ENCODE measurements at places on chromosomes 4 and X.
A peak's percentile ranks its signal among the peaks of the same experiment; 100 is the strongest.

- DNase-seq = no peak
Observed at GRCh38 chrX:11929476-11929875, 171.4 kb downstream of the MSL3 start.

DNA sequence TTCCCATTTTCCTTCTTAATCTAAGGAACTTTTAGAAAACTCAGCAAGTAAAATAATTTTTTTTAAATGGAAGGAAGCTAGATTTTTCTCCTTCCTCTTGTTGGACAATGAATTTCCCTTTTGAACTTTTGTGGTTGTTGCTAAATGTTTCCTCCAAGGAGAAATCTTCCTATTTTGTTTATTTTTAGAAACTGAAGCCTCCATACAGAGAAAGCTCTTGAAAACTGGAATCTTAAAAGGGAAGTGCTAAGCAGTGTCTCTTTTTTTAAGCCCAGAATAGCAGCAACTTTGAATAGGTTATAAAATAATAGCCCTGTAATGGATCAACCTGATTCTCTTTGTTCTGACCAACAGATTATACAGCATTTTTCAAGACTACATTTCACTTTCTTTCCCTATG, 15.1 kb upstream of the DCLK2 start:
- DNase-seq = no peak

GRCh38 chrX:6163721-6164120, 64.9 kb downstream of the NLGN4X start:
- DNase-seq = no peak

DNA sequence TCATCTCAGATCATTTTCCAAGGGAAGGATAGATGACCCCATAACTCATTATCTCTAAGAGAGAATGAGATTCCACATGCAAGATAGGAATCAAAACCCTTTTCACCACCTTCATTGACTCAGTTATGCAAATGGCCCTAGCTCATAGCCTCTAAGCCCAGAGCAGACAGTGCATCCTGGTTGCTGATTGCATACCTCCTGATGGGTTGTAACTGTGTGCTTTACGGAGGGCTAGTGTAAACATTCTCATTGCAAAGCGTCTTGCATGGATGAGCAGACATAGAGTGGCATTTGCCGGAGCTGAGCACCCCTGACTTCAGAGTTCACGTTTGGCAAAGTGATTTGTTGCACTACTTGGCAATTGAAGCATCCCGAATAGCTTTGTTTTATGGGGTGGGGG, 151.0 kb downstream of the VCX3A start:
- DNase-seq = no peak

- no peak for DNase-seq
Observed at GRCh38 chr4:7049295-7049694, 6.1 kb downstream of the TADA2B start.

GRCh38 chrX:13126775-13127174, 82.4 kb upstream of the FAM9C start:
- DNase-seq = no peak

- DNase-seq = peak; percentile 87
Observed at GRCh38 chr4:10461091-10461849, 4.0 kb upstream of the ZNF518B start.

DNA sequence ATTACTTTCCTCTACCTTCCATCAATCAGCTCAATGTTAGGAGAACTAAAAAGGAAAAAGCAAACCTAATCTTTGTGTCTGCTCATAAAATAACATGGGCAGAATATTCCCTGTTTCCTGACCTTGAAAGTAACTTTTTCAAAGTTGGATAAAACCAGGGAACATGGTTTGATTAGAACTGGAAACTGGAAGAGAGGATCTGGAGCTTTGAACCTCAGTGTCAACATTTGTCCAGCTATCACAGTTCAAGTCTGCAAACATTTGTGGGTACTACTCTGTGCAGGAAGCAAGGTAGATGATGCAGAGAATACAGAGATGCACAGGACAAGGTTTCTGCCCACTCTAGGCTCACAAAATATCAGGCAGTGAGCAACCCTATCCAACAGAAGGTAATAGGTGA, 86.4 kb upstream of the TAB3 start:
- DNase-seq = no peak

GRCh38 chr4:136336479-136336878, 1195.8 kb downstream of the PCDH18 start:
- DNase-seq = no peak

DNA sequence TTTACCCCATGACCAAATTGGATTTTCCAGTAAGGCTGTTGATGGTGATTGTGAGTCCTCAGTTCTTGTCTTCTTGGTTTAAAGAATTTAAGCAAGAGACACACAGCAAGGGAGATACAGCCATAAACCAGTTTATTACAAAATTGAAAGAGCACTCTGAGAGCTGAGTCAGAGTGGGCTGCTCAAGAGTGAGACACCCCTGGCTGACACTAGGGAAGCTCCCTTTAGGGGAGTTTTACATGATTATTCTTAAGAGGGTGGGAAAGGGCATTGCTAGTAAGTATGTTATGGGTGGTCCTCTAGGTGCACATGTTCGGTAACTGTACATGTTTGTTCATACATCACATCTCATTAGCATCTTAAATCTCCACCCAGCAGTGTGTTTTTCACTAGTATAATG, 18.8 kb upstream of the ZNF81 start:
- DNase-seq = no peak

DNA sequence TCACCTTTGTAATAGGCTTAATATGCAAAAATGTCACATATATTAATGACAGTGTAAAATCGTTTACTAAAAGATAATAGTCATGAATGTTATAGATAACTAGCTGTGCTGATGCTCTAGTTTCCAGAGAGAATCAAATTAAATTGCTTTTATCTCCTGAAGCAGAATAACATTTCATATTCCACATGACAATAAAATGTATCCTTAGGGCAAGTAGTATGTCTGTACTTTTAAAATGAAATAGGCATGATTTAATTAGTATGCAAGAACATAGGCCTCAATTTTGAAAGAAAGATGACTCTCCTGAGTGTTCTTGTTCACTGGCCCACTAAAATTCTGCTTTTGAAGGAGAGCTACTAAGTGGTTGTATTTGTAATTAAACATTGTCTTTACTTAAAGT, 1027.0 kb downstream of the ARAP2 start:
- no peak for DNase-seq

GRCh38 chr4:147493307-147493706, 12.4 kb downstream of the EDNRA start:
- no peak for DNase-seq
